ENCODE measurements at places on chromosomes 2 and 18.

GRCh38 chr2:120134263-120134662 lies 88.9 kb downstream of the TMEM185B start:
- peak; percentile 7 for DNase-seq

DNA sequence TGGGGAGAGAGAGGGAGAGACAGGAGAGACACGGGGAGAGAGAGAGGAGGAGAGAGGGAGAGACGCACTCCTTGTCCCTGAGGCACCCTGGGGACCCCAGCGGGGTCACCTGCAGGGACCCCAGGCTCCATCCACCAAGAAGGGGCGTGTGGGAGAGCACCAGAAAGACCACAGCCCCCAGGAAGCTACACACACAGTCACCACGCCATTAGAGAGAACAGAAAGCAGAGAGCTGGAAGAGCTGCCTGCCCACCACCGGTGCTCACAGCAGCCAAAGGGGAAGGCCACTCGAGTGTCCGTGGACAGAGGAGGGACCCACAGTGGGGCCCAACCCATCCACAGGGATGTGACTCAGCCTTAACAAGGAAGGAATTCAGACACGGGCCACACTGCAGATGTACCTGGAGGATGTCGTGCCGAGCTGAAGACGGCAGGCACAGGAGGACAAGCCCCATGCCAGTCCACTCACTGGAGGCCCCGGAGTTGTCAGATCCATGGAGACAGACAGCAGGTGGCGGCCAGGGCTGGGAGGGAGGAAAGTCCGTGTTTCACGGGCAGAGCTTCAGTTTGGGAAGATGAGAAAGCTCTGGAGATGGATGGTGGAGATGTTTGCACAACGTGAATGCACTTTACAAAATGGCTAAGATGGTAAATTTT lies 11.5 kb upstream of the NFATC1 start:
- DNase-seq, result no peak

DNA sequence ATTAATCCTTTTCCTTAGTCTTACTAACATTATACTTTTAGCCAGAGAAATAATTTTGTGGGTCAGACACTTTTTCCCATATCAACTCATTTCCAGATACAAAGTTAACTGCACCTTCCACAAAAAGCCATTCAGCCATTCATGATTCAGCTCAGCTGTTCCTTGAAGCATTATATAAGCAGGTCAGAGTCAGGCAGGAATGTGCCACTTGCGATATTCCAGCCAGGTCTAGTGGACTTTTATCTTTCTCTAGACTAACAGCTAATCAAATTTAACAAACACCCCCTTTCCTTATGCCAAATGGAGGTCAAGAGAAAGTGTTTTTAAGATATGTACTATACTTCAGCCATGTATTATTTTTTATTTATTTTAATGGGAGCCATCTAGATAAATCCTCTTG lies 75.6 kb upstream of the EPB41L3 start:
- no peak for DNase-seq

DNA sequence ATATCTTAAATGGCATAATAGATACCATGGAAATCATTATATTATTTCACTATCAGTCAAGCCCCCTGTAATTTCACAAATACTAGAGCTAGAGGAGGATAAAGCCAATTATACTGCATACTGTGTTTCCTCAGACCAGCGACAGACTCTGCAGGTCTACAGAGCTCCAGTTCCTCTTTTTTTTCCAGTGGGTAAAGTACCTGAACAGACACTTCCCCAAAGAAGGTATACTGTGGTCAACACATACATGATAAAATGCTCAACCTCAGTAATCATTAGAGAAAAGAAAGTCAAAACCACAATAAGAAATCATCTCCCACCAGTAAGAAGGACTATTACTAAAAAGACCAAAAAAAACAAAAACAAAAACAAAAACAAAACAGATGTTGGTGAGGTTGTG lies 44.6 kb downstream of the SCN7A start:
- no peak for DNase-seq

DNA sequence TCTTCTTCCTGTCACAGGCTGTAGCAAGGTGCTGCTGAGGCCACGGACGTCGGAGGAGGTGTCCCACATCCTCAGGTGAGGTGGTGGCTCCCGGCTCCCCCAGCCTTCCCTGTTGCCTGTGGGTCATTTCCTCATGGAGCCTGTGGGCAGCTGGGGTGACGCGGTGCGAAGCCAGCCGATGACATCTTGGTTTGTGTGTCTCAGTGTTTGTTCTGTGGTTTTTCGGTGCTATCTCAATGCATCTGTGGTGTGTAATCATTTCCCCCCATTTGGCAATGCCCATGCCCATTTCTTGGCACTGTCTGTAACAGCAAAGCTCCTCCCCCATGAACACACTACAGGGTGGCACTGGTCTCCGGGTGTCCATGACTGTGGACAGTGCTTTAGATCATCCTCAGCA lies 6.6 kb downstream of the D2HGDH start:
- no peak for DNase-seq

DNA sequence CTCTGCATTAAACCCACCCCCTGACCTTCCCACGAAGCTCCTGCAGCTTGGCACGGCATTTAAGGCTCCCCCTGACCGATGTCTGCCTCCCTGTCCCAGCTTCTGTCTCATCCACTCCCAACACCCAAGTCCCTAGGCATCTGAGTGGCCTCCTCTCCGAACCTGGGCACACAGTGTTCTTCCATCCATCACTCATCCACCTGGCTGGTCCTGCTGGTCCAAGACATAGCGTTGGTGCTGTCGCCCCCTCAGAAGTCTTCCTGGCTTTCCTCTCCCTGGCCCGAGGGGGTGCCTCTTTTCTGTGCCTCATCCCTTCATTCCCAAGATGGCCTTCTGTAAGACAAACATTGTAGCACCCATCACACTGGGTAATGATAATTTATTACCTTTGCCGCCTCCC lies 323.6 kb downstream of the GBX2 start:
- no peak for DNase-seq

DNA sequence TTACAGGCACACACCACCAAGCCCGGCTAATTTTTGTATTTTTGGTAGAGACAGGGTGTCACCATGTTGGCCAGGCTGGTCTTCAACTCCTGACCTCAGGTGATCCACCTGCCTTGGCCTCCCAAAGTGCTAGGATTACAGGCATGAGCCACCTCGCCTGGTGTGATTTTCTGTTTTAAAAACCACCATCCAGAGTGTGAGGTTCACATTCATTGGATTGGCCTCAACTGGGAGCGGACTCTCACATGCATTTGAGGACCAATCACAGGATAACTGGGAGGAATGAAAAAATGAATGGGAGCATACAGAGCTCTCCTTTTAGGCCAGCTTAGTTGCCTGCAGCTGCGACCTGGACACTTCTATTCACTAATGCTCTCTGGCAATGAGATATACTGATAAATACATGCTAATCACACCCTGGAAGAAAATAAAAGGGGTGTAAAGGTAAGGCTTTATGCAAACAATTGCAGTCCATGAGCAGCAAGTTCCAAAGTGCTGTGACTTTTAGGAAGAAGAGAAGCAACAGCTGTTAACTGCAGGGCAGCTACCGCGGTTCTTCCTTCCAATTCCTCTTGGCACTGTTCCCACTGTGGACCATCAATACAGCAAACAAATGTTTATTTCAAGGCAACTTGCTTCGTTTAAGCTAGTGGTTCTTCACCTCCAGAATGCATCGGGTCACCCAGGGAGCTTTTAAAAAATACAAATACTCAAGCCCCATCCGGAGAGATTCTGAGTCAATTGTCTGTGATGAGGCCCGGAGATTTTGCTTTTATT lies 49.5 kb upstream of the FZD5 start:
- no peak for DNase-seq

- DNase-seq, result peak; percentile 88
Observed at GRCh38 chr18:12744103-12744502, 41.3 kb downstream of the PSMG2 start.

- peak; percentile 62 for DNase-seq
Observed at GRCh38 chr18:49725809-49726674, 87.3 kb downstream of the ACAA2 start.

DNA sequence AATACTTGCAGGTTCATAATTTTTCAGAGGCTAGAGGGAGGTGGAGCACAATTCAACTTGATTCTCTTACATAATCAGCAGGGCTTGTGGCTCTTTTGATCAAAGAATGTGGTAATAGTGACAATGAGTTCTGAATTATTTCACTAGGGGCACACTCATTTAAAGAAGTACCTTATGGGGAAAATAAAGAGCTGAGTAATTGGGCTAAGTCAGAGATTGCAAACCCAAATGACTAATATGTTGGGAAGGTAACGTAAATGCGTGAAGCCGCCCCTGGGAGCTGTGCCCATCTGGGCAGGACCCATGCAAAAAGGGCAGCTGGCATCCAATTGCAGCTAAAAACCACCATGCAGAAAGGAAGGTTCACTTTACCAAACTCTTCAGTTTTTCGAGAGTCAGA lies 35.3 kb downstream of the NCKAP5 start:
- no peak for DNase-seq

DNA sequence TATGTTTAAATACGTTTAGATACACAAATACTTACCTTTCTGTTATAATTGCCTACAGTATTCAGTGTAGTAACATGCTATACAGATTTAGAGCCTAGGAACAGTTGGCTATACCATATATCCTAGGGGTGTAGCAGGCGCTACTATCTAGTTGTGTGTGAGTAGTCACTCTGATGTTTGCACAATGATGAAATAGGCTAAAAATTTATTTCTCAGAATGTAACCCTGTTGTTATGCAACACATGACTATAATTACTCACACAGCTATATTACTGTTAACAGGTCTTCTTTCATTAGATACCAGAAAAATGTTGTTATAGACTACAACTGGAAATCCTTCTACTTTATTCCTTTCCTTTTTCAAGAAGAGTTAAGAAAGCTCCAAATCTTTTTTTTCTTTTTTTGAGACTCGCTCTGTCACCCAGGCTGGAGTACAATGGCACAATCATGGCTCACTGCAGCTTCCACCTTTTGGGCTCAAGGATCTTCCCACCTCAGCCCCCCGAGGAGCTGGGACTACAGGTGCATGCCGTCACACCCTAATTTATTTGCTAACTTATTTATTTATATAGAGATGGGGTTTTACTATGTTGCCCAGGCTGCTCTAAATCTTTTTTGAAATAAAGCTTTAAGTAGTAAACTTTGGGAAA lies 48.5 kb downstream of the C2orf74 start:
- no peak for DNase-seq

DNA sequence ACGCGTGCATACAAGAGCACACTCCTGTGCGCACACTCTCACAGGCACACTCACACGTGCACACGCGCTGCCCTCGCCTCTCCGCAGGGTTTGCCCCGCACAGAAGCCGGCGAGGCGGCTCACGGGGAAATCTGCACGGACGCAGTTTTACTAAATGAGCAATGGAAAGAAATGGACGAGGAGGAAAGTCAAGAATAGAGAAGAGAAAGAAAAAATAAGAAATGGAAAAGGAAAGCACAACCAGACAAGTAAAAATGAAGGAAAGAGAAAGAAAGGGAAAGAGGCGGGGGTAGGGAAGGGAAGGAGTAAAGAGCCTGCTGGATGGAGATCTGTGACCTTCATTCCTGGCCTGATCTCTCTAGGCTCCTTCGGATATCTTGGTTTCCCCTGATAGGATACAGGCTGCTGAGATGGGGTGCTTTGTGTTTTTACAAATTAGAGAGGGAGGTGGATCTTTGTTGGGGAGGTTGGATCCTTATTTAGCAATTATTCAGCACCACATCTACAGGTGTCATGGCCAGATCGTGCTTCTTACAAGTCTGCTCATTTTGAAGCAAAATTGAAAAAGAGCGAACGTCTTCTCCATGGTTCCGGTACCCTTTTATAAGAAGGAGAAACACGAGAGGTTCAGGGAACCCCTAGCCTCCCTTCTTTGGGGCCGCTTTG lies 693 bp upstream of the LRP2 start:
- no peak for DNase-seq

GRCh38 chr2:156331572-156332283 lies 793 bp downstream of the NR4A2 start:
- DNase-seq, result peak; percentile 51

- no peak for DNase-seq
Observed at GRCh38 chr18:76803814-76804213, 18.5 kb upstream of the ZNF236 start.

GRCh38 chr2:234412726-234413125 lies 84.2 kb downstream of the ARL4C start:
- no peak for DNase-seq

DNA sequence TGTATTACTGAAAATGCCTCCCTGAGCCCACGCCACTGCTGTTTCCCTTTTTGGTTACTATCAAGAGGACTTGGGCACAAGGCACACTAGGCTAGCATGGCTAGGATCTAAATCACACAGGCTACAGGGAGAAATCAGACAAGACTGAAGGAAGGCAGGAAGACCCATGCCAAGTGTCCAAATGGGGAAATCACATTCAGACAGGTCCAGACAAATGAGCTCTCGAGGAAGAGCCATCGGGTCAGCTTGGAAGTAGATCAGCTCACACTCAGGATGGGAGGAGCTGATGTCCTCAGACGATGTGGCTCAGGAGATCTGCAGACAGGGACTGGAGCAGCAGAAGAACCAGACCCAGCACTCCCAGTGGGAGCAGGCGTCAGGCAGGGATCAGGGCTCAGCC lies 113.2 kb downstream of the COL6A3 start:
- DNase-seq, result no peak

- no peak for DNase-seq
Observed at GRCh38 chr2:145644820-145645302, 1124.9 kb upstream of the ZEB2 start.

GRCh38 chr2:16506366-16506765 lies 159.3 kb downstream of the CYRIA start:
- DNase-seq, result no peak

DNA sequence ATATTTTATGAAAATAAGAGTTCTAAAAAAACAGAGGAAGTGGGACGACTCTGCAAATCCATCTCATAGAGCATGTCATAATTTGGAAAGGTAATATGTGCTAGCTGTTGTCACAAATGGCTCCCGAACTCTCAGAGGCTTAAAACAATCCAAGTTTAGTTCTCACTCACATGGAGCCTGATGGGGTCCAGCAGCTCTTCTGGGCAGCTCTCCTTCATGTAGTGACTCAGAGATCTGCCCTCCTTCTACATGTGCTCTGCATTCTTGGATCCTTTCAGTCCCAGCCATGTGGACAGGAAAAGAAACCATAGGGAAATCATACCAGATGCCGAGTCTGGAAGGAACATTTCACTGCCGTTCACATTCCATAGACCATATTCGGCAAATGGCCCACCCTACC lies 180.1 kb upstream of the APCDD1 start:
- no peak for DNase-seq
